Mucosa of gallbladder (tissue), 1 donor: ENCODE measurements at places on chromosomes 12 and 14. TPM values are rescaled to one million over a fixed set of nuclear protein-coding genes. Genes with fewer than 3 reads are reported as not detected.

GRCh38 chr12:108478611-108479206, 36.4 kb upstream of the FICD start:
- no peak for DNase-seq

GRCh38 chr14:60984196-60984595, 3.2 kb downstream of the SLC38A6 start:
- DNase-seq = no peak

The NKX2-1 gene
- total RNA-seq = 0.26 TPM

The VASH1 gene
- 18.4 TPM for total RNA-seq

The CD4 gene
- 32.1 TPM for total RNA-seq

DNA sequence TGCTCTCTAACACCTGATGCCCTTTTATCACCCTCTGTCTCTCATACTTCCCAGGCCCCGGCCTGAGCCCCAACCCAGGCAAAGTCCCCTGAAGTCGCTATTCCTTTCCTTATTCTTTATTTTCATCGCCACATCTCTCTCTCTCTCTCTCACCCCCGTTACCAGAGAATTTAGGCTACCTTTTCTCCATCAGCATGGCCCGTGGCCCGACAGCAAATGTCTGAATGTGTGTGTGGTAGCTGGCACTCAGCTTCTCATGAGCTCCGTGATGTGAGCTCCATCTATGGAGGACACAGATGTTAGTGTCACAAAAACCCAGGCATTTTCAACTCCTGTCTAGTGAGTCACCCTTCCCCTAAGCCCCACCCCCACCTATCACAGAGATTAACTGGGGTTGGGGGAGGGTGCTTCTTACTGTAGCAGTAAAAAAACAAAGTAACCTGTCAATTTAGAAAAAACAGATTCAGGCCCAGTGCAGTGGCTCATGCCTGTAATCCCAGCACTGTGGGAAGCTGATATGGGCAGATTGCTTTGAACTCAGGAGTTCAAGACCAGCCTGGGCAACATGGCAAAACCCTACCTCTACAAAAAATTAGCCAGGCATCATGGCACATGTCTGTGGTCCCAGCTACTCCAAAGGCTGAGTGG, 53.8 kb downstream of the VCPKMT start:
- peak; percentile 46 for DNase-seq

The PHETA1 gene
- total RNA-seq = 24.1 TPM

The SYT1 gene
- total RNA-seq = 6.5 TPM

DNA sequence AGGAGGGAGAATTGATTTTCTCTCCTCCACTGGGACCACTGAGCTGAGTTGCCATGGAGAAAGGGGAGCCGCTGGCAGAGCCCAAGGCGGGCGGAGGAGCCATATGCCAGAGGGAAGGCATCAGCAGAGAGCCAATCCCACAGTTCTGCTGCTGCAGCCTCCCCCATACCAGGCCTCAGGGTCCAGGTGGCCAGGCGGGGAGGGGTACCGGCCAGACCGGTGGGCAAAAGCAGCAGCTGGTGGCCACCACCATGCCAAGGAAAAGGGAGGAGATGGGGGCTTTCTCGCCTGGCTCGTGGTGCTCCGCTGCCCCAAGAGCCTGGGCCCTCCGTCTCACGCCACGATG, 72.8 kb downstream of the PITPNM2 start:
- DNase-seq = no peak

The SIX1 gene
- total RNA-seq = not detected

DNA sequence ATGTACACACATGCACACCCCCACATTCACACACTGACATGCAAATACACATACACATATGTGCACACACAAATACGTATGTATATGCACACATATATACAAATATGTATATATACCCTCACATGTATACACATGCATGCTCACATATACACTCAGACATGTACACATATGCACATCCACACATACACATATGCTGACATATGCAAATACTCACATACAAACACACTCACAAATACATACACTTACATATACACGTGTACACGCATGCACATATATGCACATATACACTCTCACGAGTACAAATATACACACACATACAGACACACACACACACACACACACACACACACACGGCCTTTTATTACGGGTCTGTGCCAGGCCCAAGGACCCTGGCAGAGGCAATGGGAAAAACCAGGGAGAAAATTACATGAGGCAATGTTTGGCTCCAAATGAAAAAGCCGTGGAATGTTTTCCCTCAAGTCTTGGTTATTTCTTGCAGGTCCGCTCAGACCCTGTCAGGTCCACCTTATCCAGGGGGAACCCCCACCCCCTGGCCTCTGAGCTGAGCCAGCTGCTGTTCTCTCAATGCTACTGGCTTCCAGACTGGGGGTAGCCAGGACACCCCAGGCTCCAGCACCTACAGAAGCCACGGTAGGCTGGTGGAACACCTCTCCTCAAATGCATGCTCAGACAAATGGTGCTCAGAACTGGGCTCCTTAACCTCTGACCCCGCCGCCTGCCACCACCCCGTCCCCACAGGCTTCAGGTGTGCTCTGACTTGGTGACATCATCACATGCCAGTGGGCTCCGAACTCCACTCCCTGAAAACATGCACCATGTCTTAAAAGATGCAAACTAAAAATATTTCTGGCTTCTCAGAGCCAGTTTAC, 54.7 kb downstream of the BCL11B start:
- DNase-seq = no peak

The BLTP3B gene
- total RNA-seq = 25.2 TPM

DNA sequence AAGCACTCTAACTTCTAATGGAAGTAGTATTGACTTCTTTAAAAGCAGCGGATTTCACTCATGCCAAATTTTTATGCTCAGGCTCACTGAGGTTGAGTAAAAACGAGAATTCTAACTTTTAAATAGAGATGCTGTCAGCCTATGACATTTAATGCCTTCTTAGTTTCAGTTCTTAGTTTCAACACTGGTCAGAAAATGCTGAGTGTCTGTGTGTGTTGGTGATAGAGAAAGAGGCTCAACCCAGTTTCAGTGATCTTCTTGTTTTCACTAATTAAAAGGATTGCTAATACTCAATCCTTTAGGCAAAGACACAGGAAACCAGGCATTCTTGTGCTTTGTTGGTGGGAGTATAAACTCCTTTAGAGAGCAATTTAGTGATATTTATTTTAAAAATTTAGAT, 31.0 kb downstream of the PEBP1 start:
- no peak for DNase-seq

The ACSS3 gene
- total RNA-seq = 24.4 TPM

- no peak for DNase-seq
Measured at GRCh38 chr14:23485326-23485725, 15.8 kb downstream of the NGDN start.

- DNase-seq = no peak
Measured at GRCh38 chr12:123034865-123035264, 54.4 kb downstream of the ARL6IP4 start.

DNA sequence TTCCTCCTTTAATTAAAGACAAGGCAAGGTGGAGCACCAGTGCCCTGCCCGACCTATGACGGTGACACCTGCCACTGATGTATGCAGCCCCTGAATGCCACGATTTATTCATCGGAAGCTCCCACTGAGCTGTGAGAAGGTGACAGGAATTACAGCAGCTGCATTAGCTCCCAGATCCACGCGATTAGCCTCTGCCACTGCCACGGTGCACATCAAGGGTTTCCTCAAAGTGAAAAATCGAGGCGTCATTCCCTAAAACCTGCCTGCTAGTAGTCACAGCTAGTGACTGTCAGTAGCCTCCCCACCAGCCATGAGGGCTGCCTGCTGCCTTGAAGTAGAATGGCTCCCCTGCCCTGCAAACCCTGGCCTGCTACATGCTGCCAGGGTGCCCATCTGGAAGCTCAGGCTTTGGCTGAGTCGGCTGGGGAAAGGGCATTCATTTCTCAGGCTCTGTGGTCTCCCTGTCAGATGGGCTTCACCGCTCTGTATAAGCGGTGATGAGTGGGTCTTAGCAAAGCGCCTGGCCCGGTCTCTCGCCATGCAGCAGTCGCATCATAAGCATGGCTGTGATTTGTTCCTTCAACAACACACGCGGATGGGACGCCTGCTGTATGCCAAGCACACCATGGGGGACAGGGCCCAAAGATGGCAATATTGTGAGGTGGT, 8.2 kb upstream of the BCL11B start:
- no peak for DNase-seq

DNA sequence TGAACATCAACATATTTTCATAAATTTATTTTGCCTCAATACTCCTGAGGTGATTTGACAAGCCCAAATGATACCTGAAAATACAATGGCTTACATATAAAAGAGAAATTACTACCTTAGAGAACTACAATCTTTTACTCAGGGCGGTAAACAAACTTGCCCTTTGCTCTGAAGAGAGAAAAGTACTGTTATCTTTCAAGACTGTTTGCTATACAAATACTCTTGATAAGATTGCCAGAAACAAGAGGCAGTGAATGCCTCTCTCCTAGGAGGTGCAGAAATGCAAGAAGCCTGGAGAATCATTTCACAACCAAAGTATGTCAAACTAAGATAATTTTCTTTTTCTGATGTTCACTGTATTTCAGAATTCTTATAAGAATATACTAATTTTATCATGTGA, 160.3 kb downstream of the ALX1 start:
- no peak for DNase-seq

DNA sequence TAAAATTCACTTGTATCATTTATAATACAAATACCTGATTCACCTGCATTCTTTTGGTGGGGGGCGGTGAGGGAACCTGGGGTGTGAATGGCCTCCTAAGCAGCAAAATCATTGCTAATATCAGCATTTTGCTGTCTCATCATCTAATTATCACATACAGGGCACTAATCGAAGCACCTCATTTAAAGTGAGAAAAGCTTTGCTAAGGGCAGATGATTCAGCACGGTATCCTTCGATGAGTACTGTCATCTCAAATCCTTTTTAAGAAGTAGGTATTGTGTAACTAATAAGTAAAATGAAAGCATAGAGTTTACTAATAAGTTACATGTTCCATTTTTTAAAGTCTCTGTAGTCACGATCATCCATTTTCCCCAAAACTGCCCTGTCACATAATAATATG, 278.1 kb upstream of the SOX5 start:
- no peak for DNase-seq

- no peak for DNase-seq
Measured at GRCh38 chr14:32696325-32697091, 242.2 kb upstream of the NPAS3 start.

DNA sequence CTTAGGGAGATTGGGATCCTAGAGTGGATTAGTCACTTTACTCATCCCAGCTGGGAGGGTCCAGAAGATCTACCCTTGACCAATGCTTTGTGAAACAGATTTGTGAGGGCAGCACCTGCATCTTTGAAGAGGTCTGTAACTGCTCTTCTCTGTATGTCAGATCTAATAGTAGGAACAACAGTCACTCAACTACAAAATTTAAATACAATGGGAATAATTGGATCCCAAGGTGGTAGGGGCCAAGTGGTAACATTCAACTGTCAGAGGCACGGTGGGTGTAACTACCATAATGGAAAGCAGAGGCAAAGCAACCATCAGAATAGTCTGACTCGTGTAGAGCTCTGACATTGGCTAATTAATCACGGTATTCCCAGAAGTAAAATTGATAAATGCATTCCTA, 55.8 kb downstream of the ITPR2 start:
- DNase-seq = no peak

The WIF1 gene
- total RNA-seq = 0.81 TPM

GRCh38 chr12:27244689-27245488, 803 bp downstream of the STK38L start:
- DNase-seq = no peak

DNA sequence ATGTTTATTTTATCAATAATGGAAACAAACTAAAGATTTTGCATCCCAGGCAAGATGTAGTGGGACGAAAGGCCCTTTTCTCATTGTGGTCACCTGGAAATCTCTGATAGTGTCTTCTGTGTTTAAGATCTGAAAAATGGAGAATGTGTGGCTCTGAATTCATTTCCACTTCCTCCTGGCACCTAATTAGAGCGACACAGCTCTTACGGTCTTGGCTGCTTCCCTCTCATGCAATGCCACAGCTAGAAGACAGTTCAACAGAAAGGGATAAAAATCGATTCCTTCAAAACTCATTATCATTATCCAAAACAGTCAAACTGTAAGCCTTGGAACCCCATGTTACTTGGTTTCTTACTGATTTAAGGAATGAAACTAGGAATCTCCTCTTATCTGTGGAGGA, 9.3 kb downstream of the ST8SIA1 start:
- DNase-seq = no peak

The CISTR gene
- total RNA-seq = not detected

GRCh38 chr14:50335389-50335788, 23.3 kb downstream of the DMAC2L start:
- DNase-seq = peak; percentile 60

DNA sequence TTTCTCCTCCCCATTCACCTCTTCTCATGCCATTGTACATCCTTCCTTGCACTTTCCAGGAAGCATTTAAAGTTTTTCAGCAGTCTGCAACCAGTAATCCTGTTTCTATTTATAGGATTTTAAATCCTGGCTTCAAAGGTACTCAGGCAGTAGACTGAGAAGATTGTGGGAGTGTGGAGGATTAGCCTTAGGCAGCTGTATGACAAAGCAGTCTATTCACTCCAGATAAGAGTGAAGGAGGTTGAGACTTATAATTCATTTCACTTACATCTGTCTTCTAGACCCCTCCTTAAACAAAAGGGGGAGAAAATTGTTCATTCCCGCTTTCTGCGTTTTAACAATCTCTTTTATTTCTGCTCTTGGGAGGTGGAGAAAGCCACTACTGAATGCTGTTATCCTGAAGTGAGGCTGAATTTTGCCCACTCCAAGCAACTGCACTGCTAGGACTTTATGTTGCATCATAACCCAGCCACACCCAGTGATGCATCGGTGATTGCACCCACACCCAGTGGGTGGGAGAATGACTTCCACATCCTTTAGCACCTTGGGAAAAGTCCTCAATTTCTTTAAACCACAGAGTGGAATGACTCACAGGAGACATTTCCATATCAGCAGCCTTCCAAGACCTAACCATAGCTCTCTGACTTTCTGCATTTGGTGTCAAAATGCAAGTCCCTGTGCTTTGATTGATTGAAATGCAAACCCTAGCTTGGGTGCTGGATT, 382.5 kb upstream of the ATP2B1 start:
- no peak for DNase-seq

GRCh38 chr12:70383484-70383883, 17.4 kb downstream of the KCNMB4 start:
- DNase-seq = no peak
